ENCODE measurements at places on chromosomes 6 and 20.

DNA sequence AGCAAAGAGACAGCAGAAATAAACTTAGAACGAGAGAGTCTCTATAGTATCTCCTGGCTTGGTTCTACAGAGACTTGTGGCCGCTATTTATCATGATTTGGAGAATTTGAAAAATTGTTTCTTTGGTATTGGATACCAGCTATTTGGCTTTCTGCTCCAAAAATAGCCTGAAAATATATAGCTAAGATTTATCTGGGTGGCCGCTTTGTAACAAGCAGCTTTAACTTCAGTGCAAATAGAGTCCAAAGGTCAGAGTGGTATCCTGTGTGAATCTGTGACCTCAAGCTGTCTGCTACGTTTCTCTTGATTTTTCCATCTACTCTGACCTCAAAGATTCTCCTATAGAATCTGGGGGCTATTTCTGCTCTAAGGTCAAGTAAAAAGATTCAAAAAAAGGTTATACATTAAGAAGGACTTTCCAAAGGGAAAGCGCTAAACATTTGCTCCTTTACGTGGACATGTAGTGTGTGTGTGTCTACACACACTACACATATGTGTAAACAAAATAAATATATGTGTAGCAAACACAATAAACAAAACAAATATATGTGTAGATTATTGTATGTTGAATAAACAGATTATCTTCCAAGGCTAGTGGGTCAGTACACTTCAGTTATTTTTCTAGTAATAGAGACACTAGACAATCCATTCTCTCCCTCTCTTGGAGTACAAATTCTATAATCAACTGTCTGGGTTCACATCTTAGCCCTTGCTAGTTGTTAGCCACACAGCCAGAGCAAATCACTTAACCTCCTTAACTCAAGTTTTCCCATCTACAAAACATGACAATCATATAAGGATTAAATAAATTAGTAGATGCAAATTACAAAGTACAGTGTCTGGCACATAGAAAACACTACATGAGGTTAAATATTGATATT, 40.8 kb downstream of the CHD6 start:
- no peak for DNase-seq

- no peak for DNase-seq
Measured at GRCh38 chr20:50001784-50002311, 19.1 kb downstream of the SNAI1 start.

DNA sequence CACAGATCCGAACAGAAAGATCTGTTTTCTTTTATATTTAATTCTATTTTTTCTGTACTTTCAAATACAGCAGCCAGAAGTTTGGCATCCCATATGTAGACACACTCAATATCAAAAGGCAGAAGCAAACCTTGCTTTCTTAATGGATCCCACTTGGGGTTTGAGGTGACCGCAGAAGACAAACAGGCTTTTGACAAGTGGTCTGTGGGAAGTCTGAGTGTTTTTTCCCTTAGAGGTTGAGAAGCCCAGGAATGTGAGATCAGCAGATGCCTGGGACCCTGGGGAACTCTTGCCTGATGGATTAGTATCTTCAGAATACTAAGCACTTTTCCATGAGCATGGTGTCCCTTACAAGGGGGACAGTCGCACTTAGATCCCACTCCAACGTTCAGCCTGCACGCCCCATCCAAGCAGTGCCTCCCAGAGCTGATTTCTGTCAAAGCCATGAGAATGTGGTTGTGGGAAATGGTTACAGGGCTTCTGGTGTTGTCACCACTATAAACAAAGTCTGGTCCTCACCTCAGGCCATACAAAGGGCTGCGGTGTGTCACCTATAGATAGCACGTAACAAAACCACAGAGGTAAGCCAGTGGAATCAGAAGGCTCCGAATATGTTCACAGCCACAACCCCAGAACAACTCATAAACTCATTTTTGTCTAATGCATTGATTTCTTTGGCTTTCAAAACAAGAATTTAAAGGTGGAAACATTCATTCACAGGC, 12.7 kb downstream of the IL17F start:
- no peak for DNase-seq

- no peak for DNase-seq
Measured at GRCh38 chr6:148866657-148867268, 119.9 kb downstream of the UST start.

DNA sequence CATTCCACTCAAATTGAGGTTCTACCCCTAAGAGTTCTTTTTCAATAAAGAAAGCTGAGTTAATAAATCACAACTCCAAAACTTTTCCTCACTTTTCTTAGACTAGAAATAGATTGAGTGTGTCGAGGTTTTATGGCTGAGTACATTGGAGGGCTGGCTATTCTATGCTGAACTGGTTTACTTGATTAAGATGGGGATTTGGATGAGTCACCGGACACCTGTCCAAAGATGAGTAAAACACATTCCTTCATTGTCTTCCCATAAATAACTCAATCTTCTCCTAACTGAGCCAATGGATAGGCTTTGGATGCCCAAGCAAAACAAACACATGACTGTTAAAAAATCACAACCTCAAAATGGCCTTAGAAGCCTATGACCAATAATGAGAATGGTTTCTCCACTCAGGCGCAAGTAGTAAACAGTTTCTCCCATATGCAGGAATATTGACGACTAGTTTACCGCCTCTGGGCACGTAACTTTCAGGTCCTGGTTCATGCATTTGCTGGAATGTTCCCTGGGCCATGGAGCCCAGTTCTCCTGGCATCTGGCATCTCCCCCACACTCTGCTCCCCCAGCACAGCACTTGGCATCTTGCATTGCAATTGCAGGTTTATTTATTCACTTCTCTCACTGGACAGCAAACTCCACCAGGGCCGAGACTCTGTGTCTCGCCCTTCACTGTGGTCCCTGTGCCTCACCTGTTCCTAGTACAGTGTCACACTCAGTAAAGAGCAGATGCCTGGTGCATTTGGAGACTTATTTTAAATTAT, 43.9 kb downstream of the BCAS1 start:
- DNase-seq: peak; percentile 10

- DNase-seq: no peak
Measured at GRCh38 chr6:53805725-53806124, 10.9 kb downstream of the LRRC1 start.

GRCh38 chr6:167930295-167930694, 67.2 kb upstream of the KIF25 start:
- peak; percentile 79 for DNase-seq

- no peak for DNase-seq
Measured at GRCh38 chr6:58073263-58073662, 755.8 kb downstream of the PRIM2 start.

GRCh38 chr6:10526156-10526555, 5.0 kb downstream of the GCNT2 start:
- peak; percentile 57 for DNase-seq

GRCh38 chr6:167998215-167998614, 744 bp downstream of the KIF25 start:
- no peak for DNase-seq

- peak; percentile 7 for DNase-seq
Measured at GRCh38 chr6:22145823-22146677, 150.8 kb downstream of the PRL start.

- DNase-seq: no peak
Measured at GRCh38 chr20:40335901-40336351, 353.1 kb downstream of the MAFB start.

- no peak for DNase-seq
Measured at GRCh38 chr6:51651132-51651817, 436.1 kb downstream of the PKHD1 start.

GRCh38 chr6:112155886-112156285, 68.5 kb downstream of the FAM229B start:
- DNase-seq: no peak

GRCh38 chr20:64192406-64192805, 28.2 kb downstream of the MYT1 start:
- DNase-seq: no peak

DNA sequence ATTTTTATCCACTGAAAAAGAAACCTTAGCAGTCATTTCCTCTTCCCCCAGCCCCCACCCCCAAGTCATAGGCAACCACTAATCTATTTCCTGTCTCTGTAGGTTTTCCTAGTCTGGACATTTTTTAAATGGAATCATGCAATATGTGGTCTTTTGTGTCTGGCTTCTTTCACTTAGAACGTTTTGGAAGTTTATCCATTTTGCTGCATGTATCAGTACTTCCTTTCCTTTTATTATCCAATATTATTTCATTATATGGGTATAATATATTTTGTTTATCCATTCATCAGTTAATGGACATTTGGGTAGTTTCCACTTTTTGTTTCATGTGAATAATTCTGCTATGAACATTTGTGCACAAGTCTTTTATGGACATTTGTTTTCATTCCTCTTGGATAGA, 99.3 kb upstream of the BMP5 start:
- peak; percentile 1 for DNase-seq

DNA sequence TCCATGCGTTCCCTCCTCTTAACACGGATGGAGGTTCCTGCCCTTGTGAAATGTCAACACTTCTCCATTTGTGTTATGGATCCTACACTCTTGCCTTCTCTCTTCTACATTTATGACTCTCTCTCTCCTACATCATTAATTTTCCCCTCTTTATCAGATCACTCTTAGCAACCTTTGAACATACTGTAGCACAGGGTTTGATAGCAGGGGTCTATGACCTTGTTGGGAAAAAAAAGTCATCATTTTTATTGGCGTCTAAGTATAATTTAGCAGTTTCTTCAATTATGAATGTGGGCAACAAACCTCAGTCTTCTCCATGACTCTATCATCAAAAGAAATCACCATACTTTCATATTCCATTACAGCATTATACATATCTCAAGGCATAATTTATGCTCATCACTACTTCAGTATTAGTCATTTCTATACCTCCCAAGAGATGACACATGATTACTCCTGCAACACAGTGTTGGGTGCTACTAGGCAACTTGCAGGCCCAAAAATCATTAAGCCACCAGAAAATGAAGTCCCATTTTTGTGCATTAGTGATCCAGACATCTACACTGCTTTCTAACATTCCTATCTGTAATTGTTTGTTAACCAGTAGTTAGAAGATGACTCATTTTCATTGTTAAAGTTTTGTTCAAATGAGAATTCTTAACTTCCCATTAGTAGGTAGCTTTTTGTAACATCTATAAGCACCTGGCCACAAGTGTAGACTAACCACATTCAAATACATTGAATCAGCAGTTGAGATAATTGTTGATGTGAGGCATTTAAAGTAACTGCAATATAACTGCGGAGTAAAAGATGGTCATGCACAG, 9.5 kb downstream of the CYP39A1 start:
- DNase-seq: no peak

DNA sequence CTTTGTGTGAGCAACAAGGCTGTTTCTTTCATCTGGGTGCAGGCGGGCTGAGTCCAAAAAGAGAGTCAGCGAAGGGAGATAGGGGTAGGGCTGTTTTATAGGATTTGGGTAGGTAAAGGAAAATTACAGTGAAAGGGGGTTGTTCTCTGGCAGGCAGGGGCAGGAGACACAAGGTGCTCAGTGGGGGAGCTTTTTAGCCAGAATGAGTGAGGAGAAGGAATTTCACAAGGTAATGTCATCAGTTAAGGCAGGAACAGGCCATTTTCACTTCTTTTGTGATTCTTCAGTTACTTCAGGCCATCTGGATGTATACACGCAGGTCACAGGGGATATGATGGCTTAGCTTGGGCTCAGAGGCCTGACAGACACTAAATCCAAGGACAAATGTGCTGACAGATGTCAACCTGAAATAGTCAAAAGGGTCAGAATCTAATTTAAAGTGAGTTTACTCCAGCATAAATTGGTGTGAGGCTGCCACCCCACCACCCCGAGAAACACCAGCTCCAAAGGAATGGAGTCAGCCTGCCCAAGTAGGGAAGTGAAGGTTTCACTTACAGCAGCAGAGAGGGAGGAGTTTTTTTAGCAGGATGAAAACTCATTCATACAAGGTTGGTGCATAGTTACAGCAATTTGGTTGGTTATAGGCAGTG, 560.0 kb upstream of the CDH4 start:
- DNase-seq: no peak

DNA sequence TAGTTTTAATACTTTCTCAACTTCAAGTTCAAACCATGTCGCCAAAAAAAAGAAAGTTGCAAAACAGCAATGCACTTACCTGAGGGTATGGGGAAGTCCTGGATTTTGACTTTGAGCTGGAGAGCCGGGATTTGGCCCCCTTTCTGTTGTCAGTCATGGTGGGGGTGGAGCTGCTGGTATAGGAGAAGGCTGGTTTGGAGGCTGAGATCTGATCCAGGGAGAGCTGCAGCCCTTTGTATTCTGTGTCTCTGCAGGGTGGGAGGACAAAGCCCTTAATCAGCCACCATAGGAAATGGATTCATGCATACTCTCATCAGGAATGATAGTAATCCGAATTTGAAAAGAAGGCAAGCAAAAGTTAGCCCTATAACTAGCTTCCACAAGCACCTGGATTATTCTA, 44.0 kb downstream of the SIM1 start:
- DNase-seq: no peak

GRCh38 chr6:161048641-161049040, 57.1 kb downstream of the MAP3K4 start:
- no peak for DNase-seq

DNA sequence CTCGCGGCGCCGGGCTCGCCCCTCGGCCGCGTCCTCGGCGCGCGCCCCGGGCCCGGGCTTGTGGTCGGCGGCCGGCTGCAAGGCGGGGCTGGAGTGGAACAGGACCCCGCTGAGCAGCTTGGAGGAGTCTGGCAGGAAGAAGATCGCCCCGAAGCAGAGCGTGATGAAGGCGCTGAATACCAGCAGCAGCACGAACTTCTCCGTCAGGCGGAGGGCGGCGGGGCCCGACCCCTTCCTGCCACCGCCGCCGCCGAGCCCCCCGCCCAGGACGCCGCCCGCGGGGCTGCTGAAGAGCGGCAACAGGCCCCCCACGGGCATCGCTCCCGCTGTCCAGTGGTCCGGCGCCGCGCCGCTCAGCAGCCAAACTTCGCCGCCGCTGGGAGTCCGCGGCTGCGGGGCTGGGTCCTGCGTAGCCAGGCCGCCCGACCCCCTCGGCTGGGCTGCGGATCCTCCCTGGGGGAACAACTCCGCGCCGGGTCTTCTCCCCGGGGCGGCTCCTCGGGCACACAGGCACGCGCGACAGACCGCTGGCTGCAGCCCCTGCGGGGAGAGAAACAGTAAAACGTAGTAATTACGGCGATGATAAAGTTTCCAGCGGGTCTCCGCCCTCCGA, 707 bp downstream of the MAN1A1 start:
- no peak for DNase-seq

GRCh38 chr6:25944688-25945574, 14.4 kb upstream of the SLC17A2 start:
- no peak for DNase-seq

All from A172 (cell line).